ENCODE measurements at places on chromosomes 12 and 14.

GRCh38 chr14:100472094-100472455 is 115.1 kb downstream of the BEGAIN start:
- DNase-seq = no peak

GRCh38 chr14:89469210-89470198 is 52.5 kb upstream of the FOXN3 start:
- DNase-seq = no peak

DNA sequence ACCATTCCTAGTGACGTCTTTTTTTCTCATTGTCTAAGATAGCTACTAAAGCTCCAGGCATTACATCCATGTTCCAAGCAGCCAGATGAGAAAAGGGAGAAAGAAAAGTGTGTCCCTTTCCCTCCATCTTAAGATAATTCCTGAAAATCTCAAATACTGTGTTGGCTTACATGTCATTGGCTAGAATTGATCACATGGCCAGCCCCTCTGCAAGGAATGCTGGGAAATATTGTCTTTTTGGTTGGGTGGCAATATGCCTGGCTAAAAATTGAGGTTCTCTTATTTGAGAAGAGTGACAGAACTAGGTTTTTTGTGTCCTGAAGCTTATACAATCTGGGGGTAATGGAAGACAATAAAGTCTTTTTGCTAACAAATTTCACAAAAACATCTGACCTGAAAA is 264.3 kb downstream of the RPAP3 start:
- DNase-seq = no peak

GRCh38 chr14:98900798-98901197 is 371.2 kb downstream of the BCL11B start:
- DNase-seq = no peak

DNA sequence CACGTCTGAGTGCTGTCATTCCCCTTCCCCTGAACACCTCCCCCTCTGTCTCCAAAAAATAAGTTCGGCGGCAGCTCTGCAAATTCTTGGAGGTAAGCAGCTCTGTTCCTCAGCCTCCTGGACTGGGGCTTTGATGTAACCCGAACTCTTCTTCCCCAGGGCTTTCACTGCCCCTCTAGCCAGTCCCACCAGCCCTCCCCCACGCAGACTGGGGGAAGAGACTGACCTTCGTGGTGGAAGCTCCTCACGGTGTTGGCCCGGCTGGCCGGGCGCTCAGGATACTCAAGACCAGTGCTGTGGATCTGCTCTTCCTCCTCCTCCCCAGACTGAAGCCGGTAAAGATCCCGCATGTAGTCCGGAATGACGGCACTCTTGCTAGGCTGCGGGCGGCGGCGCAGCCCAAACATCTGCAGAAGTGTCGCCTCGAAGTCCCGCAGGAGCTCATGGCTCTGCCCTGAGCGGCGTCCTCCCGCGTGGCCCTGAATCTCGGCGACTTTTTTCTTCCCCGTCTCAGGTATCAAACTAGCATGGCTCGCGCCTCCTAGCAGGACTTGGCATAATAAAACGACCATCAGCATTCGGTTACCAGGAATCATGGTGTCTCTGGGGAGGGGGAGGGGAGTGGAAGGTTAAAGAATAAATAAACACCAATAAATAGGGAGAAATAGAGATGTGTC is 4.9 kb downstream of the BMP4 start:
- DNase-seq = no peak

GRCh38 chr14:89310211-89310610 is 106.8 kb downstream of the FOXN3 start:
- DNase-seq = no peak

GRCh38 chr12:56645201-56645716 is 525 bp downstream of the ATP5F1B start:
- DNase-seq = no peak

DNA sequence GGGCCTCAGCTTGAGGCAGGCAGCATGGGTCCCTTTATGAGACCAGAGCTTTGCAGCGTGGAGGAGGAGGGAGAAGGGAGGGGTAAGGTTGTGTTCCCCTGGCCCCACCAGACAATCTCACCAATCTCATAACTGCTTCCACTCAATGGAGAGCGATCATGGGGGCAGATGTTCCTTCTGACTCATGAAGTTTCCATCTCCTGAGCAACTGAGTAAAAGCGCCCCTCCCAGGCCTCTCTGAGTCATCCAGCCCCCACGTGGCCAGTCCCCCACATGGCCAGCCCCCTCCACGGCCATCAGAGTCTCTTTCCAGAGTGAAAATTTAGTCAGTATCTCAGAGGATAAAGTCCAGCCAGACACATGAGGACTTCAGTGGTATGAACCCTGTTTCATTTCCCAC is 39.2 kb upstream of the PLXNC1 start:
- DNase-seq = peak; percentile 30

DNA sequence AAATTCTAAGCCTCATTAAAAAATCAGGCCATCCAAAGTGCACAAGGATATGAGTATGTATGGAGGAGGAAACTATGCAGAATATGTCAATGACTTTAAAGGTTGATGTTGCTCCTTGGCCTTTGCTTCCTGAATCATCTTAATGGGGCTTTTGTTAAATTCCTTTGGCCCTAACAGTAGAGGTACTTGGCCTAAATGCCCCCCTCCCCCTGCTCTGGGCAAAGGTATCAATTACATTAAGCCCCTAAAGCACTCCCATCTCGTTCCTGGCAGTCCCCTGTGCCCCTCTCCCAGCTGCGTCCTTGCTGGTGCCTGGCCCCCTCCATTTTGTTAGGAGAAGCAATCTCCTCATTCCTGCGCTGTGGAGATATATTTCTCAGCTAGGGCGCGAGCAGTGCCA is 4.8 kb downstream of the COPZ1 start:
- no peak for DNase-seq

DNA sequence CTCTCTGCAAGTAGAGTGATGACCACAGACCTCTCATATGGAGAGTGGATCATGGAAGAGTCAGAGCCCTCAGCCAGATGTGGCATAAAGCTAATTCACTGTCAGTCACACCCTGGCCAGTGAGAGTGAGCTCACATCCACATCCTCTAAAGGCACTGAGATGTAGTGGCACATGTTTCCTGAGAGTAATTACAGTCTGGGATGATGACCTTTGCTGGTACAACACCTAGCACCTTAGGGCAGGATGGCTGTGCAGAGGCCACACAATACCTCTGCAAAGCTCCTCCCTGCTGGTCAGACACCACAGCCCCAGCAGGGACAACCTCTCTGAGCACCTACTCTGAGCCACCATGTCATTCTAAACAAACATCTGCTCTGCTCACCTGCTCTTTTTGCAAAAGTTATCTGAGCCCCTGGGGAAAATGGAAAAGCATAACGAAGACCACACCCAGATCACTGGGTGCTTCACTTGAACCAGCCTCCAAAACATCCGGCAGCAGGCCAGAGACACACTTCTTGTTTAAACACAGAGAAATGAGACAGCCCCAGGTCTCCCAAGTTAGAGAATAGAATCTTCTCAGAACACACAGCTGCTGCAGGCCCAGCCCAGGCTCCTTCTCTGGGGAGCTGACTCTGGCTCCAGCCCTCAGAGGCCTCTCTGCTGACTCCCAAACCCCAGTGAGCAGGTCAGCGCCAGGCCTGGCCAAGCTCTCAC is 30.3 kb downstream of the PITPNM2 start:
- DNase-seq = no peak

DNA sequence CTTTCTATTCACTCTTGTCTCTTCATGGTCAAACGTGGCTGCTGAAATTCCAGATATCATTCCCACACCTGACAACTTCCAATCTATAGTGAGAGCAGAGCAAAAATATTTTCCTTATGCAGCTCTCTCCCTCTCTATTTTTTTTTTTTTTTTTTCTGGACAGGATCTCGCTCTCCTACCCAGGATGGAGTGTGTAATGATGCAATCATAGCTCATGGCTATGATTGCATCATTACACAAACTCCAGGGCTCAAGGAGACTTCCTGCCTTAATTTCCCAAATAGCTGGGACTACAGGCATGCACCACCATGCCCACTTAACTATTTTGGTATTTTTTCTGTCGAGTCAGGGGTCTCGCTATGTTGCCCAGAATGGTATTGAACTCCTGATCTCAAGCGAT is 1398.9 kb downstream of the AACS start:
- DNase-seq = no peak

- DNase-seq = no peak
Observed at GRCh38 chr12:46435029-46435428, 62.5 kb upstream of the SLC38A2 start.

GRCh38 chr14:64691376-64691775 is 12.8 kb upstream of the PLEKHG3 start:
- DNase-seq = no peak

DNA sequence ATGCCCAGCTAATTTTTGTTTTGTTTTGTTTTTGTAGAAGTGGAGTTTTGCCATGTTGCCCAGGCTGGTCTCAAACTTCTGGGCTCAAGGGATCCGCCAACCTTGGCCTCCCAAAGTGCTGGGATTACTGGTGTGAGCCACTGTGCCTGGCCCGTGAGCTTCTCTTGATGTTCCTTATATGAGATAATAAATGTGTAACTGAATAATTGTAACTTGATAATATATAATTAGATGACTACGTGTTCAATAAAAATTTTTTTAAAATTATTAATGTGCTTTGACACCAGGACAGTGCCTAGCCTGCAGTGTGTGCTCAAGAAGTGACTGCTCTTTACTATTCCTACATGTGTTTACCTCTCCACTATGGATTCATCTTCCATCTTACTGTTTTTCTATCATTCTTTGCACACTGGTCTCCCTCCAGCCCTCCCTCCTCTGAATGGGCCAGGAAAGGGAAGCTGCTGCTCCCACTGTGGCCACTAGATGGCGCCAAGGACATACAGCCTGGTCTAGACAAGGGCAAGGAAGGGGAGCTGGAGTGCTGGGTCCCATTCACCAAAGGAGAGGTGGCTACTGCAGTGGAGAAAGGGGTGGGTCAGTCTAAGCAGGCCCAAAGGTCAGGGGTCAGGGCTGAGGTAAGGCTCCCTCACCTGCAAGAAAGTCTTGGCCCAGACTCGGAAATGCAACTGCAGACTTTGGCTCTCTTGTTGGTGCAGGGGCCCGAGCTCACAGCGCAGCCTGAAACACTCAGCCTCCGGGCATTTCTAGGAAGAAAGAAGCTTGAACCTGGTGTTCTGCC is 14.7 kb upstream of the ZNF385A start:
- DNase-seq = peak; percentile 87

- DNase-seq = peak; percentile 37
Observed at GRCh38 chr12:114774197-114774596, 90.2 kb upstream of the TBX3 start.

DNA sequence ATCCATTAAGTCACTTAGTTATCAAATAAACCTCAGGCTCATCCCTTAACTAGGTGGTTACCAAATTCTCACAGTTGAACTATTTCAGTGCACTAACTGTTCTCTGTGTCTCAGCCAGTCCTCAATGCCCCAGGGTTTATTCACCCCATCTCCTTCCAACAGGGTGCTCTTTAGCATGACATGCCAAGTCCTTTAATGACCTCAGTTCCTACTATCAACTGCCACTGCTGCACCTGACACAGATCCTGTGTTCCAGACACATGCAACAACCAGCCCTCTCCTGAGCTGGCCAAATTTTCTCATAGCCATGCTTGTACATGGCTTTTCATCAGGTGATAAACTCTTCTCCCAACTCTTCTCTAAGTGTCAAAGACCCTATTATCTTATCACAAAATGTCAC is 80.0 kb downstream of the ATXN2 start:
- DNase-seq = no peak

- no peak for DNase-seq
Observed at GRCh38 chr14:90109858-90110257, 48.1 kb downstream of the KCNK13 start.

GRCh38 chr12:93167331-93167730 is 210.4 kb upstream of the NUDT4 start:
- no peak for DNase-seq

Measured in fibroblast of the aortic adventitia (primary cell).